ENCODE measurements at places on chromosomes 6 and 20.

- DNase-seq, result no peak
Measured at GRCh38 chr6:32107406-32107805, 1.7 kb downstream of the TNXB start.

DNA sequence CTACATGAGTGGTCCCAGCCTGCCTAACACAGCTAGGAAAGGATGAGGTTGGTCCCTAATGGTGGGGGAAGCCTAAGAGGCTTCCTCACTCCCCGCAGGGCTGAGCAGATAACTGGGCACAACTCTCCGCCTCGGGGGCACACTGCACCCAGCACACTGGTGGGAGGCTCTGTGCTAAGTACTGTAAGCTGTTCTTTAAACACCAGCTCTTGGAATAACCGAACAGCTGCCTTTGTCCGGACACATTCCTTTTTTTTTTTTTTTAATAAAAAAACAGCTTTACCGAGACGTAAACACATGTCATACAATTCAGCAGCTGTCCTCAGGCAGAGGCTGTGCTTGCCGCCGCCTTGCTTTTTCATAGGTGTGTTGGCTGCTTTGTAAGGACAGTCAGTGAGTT, 6.9 kb downstream of the PSMG4 start:
- no peak for DNase-seq

DNA sequence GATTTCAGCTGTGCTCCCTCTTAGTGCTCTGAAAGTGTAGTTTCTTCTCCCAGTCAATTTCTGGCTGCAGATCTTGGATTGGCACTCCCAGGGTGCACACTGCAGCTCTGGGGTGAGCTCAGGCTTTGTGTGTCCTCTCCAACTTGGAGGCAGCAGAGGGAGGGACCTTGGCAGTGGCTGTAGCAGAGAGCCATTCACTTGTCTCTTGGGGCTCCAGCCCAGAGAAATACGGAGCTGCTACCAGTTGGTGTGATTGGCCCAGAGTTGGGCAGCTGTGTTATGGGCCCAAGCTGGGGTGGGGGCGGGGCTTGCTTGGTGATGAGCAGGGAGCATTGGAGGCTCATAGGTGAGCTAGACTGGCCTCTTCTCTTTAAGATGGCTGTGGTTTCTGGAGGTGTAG, 65.9 kb downstream of the KLHL32 start:
- no peak for DNase-seq

DNA sequence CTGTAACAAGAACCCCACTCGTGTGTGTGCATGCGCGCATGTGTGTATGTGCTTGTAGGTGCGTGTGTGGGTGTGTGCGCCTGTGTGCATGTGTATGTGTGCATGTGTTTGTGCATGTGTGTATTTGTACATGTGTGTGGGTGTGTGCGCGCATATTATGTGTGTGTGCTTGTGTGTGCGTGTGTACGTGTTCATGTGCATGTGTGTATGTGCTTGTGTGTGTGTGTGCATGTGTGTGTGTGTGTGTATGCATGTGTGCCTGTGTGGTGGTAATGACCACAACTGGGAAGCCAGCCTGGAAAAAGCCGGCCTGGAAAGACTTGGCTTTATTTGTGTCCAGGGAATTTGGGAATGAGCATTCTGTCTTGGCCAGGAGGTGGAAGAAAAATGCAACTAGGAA, 157.5 kb downstream of the PAX1 start:
- DNase-seq, result no peak

GRCh38 chr6:168101590-168102314, 22.7 kb upstream of the FRMD1 start:
- DNase-seq, result no peak

- no peak for DNase-seq
Measured at GRCh38 chr6:6912817-6913744, 194.7 kb upstream of the RREB1 start.

DNA sequence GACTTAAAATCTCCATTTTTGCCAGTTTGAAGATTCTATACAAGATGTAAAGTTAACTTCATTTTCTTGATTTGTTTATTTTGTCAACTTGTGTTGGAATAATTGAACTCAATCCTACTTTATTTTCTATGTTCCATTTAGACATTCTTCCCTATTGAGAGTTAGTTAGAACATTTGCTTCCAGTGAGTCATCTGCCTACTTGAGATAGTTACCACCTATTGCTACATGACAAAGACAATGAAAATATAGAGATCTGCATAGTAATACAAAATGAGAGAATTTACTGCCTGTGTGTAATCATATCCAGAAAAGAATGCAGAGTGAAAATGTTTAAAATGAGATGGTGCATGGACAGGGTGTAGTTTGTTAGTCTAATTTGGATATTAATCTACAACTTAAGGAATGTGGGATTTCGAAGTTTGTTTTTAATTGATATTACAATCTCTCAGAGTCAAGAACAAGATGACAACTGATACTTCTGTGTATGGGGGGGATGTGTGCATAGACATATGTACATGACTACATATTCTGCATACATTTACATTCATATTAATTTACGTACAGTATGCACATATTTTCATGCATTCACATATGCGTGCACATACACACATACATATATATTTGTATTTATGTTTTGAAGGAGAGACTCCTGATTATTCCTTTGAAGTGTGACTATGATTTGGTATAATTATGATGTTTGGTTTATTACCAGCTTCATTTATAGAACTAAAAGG, 420.1 kb downstream of the NKAIN2 start:
- DNase-seq, result peak; percentile 31

GRCh38 chr20:38001981-38002380, 31.3 kb downstream of the TTI1 start:
- DNase-seq, result no peak

- no peak for DNase-seq
Measured at GRCh38 chr20:22408521-22409402, 175.6 kb downstream of the FOXA2 start.

- DNase-seq, result no peak
Measured at GRCh38 chr6:44128020-44128917, 915 bp downstream of the TMEM63B start.

- DNase-seq, result no peak
Measured at GRCh38 chr20:23152308-23152892, 66.3 kb upstream of the CD93 start.

DNA sequence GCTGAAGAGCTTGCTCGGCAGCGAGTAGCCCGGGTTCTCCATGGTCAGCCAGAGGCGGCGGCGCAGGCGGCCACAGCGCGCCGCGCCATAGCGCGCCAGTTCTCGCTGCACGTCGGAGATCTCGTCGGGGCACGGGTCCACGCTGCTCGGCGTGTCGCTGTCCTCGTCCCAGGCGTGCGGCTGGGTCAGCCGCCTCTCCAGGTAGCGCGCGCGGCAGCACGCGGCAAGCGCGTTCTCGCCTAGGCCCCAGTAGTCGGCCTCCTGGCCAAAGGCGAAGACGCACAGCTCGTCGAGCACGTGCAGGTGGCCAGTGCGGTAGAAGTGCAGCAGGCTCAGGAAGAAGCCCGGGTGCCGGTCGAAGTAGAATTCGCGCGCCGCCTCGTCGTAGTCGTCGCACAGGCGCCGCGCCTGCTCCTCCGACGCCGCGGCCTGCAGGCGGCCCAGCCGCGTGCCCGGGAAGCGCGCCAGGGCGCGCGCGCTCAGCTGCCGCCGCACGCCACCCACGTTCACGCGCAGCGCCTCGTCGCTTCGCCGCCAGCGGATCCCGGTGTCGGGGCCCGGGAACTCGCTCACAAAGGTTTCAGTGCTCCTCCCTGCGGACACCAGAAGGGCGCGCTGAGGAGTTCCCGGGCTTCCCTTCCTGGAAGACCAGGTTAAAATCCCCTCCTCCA, 2.7 kb downstream of the KCNS1 start:
- DNase-seq, result no peak

GRCh38 chr6:79733388-79733787, 102.3 kb downstream of the SH3BGRL2 start:
- no peak for DNase-seq

GRCh38 chr20:58664883-58665282, 13.8 kb downstream of the STX16 start:
- DNase-seq, result no peak

DNA sequence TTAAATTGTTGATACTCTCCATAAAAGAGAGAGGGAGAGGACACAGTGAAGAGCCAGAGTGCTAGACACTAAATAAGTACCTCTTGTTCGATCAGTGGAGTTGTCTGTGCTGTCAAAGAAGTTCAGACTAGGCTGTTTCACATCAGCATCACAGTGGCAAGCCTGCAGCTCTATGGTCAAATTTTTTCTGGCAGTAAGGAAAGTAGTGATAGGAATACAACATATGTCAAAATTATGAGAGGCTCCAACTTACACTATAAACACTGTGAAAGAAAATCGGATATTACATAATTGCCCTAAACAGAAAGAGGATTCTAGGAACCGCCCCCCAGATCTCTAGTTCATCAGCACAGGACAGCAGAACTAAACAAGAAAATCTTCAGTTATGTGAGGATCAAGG, 23.1 kb downstream of the DNAH8 start:
- no peak for DNase-seq

DNA sequence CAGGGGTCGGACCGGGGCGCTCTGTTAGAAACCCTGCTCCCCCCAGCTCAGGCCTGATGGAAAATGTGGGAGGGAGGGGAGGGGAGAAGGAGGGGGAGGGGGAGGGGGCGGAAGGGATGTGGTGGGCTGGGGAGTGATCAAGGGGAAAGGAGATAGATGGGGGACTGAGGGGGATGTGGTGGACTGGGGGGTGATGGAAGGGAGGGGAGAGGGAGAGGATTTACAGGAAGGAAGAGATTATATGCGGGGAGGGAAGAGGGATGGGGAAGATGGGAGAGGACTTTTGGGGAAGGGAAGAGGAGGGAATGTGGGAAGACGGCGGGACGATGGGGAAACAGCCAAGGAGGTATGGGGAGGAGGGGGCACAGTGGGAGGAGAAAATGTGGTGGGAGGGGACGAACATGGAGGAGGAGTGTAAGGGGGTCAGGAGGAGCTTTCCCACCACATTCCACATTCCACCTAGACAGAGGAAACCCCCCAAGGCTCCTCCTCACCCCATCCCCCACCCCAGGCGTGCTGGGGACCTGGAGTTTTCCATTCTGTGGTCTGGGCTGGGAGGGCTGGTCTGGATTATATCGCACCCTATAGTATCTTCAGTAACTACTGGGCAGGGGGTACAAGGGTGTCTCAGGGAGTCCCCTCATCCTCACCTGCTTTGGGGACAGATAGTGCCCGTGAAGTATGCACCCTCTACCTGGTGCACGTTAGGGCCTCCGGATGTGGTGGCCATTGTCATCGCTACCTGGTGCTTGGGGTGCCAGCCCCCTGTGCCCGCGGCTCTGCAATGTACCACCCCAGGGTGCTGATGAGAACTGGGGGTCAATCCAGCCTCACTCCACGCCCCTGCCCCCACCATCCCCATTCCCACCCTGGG, 578 bp upstream of the PTGIS start:
- no peak for DNase-seq

- DNase-seq, result no peak
Measured at GRCh38 chr6:108383981-108384380, 89.1 kb downstream of the AFG1L start.

DNA sequence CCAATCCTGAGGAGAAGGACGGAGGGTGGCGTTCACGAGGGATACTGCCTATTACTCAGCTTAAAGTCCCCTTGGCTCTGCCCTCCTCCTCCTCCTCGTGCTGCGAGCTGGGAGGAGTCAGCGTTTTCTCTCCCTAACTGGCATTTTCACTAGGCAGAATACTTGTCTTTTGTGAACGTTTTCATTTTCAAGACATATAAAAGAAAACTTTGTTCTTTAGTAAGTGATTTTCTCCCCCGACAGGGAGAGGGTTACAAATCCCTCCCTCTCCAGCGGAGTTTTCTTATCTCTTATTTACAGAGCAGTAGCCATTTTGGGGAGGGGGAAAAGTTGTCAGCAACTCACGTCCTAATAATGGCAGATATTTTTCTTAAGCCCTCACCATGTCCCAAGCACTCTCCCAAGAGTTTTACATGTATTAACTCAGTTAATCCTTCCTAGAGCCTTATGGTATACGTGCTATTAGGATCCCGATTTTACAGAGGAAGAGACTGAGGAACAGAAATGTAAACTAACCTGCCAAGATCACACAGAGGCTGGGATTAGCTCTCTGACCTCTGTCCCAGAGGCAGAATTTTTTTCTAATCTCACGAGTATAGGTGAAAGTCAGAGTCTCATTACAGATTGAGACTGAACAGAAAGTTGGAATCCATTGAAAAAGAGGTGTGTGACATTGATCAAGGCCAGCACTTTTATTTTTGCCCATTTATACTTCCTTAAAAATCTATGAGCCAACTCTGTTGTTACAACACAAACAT, 30.0 kb upstream of the ZNF217 start:
- DNase-seq, result peak; percentile 32

GRCh38 chr6:145017516-145017915, 717.8 kb downstream of the EPM2A start:
- no peak for DNase-seq

DNA sequence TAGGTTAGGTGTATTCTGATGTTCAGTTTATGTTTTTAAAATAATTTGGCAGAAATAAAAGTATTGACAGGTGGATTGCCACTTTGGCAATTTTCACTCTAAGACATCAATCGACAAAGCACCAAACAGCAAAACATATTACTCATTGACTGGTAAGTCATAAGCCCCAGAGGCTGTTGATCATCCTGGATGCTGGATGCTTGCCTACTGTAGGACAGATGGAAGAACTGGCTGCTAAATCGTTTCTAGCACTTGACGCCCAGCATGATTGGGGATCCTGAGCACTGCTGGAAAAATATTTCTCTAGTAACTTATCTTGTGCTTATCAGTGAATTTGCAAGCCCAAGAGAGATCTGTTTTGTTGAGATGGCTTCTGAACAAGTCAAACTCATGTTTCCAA, 1001.9 kb upstream of the FLRT3 start:
- DNase-seq, result no peak

DNA sequence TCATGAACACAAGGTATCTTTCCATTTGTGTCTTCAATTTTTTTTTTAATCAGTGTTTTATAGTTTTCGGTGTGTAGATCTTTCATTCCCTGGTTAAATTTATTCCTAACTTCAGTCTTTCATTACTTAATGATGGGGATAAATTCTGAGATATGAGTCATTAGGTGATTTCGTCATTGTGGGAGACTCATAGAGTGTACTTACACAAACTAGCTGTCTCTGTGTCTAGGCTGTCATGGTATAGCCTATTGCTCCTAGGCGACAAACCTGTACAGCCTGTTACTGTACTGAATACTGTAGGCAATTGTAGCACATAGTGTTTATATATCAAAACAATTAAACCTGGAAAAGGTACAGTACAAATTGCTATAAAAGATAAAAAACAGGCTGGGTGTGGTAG, 42.1 kb downstream of the SMAP1 start:
- peak; percentile 7 for DNase-seq

DNA sequence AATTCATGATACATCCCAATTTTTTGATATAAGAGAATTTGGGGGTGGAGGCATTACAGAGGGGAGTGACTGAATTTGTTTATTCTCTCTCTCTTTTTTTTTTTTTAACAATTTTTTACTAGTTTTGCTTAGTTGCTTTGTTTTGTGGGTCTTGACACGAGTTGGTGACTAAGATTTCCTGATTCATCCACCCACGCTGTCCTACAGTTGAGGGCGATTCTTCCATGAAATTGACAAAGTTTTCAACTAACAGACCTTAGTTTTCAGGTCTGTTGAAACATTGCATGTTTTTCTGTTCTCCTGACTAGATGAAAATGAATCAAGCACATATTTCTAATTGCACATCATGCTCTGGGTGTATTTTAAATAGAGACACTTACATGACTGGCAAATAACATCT, 613.8 kb downstream of the TFAP2B start:
- DNase-seq, result no peak

GRCh38 chr6:129844118-129844891, 16.8 kb downstream of the TMEM244 start:
- DNase-seq, result peak; percentile 57

All from kidney epithelial cell (primary cell).